Stimulated activated CD8-positive, alpha-beta memory T cell treated with anti-CD3 and anti-CD28 coated beads, Interleukin-7, amount 100 ng/mL, for 1 hour (primary cell): ENCODE measurements at places on chromosomes 6 and 20.

DNA sequence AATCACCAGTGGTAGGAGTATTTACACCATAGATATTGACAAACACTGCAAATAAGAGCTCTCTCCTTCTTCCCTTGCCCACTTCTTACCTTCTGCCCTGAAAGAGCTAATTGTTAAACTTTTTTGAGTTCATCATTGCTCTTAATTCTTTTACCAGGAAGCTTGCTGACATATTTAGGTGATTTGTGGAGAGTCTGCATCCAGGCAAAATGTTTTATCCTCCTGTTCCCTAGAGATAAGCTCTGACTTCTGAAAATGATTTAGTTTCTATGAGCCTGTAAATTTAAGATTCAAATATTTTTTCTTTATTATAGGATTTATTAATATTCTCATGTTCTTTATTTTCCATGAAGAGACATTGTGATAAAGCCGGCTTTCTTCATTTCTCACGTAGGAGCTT, 81.5 kb downstream of the ADGRB3 start:
- no peak for DNase-seq

GRCh38 chr6:70479236-70479635, 65.9 kb downstream of the FAM135A start:
- DNase-seq, result no peak

GRCh38 chr20:9515741-9516233, 1.4 kb downstream of the LAMP5 start:
- no peak for DNase-seq

DNA sequence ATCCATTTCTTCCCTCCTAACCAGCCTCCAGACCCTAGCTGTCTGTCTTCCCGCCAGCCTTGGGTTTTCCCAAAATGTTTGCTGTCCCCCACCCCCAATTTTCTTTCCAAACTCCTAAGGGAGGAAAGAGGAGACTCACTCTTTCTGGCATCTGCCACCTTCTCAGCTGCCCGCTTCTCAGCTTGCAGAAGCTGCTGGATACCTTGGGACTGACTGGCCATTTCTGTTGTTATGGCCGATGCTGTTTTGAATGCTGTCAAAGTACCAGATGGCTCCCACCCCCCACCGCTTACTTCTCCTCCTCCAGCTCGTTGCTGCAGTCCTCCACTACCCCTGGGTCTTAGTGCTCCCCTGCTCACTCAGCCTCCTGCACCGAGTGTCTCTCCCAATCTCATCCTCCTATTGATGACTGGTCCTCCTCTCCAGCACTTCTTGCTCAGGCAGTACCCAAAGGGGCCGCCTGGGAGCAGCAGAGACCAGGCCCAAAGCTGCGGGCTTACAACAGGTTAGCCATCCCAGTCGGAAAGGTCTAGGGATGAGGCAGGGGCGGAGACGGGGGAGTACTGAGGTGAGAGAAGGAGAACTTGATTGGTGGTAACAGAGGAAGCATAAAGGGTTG, at the start of gene ATP6V1G2:
Gene ATP6V1G2, minus strand, starts transcription at position 270 of the 619 bp plus-strand sequence. Its CDS starts 49 bp downstream, at position 221.
- DNase-seq, result peak; percentile 73

DNA sequence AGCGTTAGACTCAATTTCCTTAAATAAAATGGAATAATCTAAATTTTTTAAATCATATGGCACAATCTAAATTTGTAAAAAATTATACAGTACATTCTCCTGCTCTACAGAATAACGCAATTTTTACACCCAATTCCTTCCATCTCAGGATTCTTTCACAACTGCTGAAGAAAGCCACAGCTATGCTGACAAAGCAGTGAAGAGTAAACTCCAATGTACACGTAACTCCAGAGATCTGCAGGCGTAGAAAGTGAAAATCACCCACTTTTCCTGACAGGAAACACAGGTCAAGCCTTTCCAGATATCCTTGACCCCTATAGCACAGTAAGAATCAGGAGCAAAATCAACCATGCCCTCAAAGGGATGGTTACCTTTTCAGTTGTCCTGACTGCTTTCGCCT, 27.4 kb downstream of the EPHA7 start:
- no peak for DNase-seq

GRCh38 chr6:42742116-42742894, 3.6 kb downstream of the TBCC start:
- no peak for DNase-seq

GRCh38 chr20:24950836-24951525, 1.9 kb downstream of the CST7 start:
- DNase-seq, result no peak

DNA sequence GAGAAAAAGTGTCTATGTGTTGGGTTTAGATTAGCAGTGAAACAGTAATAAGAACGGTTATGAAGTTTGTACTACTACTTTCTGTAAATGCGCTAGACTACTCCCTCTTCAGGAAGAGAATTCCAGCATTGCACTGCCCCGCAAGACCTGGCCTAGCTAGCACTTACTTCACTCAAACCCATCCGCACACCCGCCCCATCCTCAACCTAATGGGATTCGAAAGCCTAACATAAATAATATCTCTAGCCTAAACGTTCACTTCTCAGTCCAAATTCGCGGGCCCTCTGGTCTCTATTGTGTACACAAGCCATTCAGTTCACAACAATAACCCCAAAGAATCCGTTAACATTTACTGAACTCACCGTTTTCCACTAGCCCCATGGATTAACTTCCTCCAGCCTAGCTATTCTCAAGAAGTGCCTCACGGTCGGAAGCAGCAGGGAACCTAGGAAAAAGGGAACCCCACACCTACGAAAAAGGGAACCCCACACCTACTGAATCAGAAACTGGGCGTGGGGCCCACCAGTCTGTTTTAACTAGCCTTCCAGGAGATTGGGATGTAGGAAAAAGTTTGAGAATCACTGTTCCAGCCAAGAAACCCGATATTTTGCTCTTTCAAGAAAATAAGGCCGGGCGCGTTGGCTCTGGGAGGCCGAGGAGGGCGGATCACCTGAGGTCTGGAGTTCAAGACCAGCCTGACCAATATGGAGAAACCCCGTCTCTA, 45.4 kb upstream of the BTN3A2 start:
- no peak for DNase-seq

- no peak for DNase-seq
Observed at GRCh38 chr6:79076160-79076559, 1.9 kb downstream of the PHIP start.

DNA sequence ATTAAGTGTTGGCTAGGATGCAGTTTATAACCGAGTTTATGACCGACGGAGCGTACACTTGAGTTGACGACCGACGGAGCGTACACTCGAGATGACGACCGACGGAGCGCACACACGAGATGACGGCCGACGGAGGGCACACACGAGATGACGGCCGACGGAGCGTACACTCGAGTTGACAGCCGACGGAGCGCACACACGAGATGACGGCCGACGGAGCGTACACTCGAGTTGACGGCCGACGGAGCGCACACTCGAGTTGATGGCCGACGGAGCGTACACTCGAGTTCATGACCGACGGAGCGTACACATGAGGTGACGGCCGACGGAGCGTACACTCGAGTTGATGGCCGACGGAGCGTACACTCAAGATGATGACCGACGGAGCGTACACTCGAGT, 119.8 kb downstream of the HUS1B start:
- no peak for DNase-seq

GRCh38 chr6:148389086-148389485, 46.4 kb downstream of the SASH1 start:
- no peak for DNase-seq

- DNase-seq, result no peak
Observed at GRCh38 chr6:16514249-16514648, 247.0 kb downstream of the ATXN1 start.

DNA sequence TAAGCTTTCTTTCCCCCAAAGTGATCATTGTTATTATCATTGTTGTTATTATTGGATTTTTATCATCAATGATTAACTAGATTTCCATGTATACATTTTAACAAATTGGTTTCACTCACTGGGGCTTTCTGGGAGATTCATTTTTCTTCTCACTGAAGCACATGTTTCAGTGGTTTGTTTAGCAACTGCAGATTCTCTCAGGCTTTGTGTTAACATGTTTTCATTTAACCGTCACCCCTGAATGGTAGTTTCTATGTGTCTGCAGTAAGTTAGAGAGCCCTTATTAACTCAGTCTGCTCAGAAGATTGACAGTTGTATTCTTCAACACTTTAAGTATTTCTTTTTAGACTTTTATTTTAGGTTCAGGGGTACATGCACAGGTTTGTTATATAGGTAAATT, 12.4 kb downstream of the ZKSCAN4 start:
- no peak for DNase-seq

DNA sequence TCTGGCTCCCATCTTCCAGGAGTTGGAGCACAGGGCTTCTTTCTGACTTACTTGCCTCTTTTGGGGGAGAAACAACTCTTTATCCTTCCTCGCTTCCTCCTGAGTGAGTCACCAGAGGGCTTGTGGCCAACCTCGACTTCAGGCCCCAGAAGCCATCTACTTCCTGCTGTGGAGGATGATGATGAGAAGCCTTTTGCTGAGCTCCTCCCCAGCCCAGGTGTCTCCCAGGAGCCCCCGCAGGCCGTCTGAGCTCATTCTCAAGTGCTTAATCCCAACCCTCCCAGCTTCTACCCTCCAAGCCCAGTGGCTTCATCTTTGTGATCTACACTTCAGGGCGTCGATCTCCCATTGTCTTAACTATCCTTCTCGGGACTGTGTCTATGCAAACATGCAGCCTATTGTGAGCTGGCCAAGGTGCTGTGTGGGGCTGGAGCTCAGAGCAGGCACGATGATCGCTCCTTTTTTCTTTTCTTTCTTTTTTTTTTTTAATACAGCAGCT, 27.9 kb downstream of the SDCBP2 start:
- peak; percentile 7 for DNase-seq

- no peak for DNase-seq
Observed at GRCh38 chr6:42889815-42890214, 10.4 kb downstream of the RPL7L1 start.

- no peak for DNase-seq
Observed at GRCh38 chr6:14271789-14272736, 154.5 kb downstream of the CD83 start.

DNA sequence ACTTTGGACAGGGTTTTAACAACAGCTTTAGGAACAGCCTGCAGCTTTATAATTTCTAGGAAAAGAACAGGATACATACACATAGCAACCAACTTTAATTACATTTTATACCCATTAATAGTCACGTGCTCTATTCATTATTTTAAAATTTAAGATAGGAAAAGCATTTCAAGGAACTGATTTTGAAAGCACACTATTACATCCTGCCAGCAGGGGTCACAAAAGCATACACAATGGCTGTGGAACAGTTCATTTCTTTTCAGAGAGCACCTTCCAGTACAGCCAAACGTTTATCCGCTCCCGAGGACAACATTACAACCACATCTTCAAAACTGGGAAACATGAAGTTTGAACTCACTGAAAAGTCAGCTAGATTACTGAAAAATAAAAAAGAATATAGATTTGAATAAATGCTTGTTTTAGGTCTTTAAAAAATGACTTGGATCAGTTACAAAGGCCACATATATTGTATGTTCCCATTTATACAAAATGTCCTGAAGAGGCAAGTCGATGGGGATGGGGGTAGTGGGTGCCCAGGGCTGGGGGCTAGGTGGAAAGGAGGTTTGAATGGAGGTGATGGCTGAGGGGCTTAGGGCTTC, 104.6 kb upstream of the EXOC2 start:
- no peak for DNase-seq

GRCh38 chr6:118869894-118870589, 23.9 kb upstream of the ASF1A start:
- no peak for DNase-seq

- no peak for DNase-seq
Observed at GRCh38 chr6:166802401-166802800, 153.9 kb downstream of the RNASET2 start.

DNA sequence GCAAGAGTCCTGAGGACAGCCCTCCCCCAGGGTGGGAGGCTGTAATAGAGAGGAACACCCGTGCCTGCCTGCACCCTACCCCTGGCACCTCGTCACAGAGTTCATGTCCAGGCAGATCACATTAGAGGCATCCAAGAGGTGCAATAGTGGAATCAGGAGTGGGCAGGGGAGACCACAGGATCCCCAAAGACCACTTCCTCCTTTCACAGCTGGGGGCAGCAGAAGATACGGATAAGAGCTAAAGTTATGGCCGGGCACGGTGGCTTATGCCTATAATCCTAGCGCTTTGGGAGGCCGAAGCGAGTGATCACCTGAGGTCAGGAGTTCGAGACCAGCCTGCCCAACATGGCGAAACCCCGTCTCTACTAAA, 1.5 kb upstream of the CAPN11 start:
- no peak for DNase-seq

- no peak for DNase-seq
Observed at GRCh38 chr6:136474241-136474640, 76.0 kb downstream of the MAP7 start.
